Aorta (tissue), 5 donors: ENCODE measurements at places on chromosomes 16 and 17. TPM values are rescaled to one million over a fixed set of nuclear protein-coding genes. Genes with fewer than 3 reads are reported as not detected.

DNA sequence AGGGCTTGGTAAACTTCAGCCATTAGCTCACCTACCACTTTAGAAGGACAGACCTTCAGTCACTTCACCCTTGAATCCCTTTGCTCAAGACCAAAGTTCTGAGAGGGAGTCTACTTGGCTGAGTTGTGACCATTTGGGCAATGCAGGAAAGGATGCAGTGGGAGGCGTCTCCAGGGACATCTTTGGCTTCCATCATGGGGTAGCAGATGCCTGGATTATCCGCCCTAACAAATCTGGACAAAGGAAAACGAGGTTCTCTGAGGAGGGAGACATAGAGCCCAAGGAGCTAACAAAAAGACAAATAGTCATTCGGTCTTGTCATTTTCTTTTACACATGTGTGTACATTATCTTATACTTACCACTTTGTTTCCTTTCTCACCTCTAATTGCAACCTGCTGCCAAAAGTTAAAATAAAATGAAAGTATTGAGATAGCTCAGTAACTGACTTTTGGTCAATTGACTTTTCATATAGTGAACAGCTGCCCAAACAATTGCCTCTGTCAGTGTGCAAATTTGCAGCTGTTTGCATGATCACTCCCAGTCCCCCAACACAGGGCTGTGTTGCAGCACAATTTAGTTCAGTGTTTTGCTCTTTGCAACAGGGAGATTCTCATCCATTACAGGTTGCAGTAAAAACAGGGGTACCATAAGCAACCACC lies 108.9 kb upstream of the EEF2KMT start:
- no peak for DNase-seq

GRCh38 chr16:3690470-3690928 lies 26.8 kb downstream of the TRAP1 start:
- peak; percentile 97 for DNase-seq

The FOXN1 gene
- polyA plus RNA-seq: not detected

GRCh38 chr17:75617218-75617617 lies 16.0 kb upstream of the SMIM5 start:
- no peak for DNase-seq

- peak; percentile 52 for DNase-seq
Measured at GRCh38 chr17:8384801-8385378, 1.9 kb upstream of the RPL26 start.

DNA sequence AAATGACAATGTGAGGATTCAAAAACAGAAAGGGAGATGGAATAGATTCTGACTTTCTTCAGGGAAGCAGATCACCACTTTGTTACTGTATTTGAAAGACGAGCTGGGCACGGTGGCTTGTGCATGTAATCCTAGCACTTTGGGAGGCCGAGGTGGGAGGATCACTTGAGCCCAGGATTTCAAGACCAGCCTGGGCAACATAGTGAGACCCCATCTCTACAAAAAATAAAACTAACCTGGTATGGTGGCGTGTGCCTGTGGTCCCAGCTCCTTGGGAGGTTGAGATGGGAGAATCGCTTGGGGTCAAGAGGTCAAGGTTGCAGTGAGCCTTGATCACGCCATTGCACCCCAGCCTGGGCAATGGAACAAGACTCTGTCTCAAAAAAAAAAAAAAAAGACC lies 34.0 kb downstream of the PIGL start:
- no peak for DNase-seq
